ENCODE measurements at places on chromosomes 6 and 20.

DNA sequence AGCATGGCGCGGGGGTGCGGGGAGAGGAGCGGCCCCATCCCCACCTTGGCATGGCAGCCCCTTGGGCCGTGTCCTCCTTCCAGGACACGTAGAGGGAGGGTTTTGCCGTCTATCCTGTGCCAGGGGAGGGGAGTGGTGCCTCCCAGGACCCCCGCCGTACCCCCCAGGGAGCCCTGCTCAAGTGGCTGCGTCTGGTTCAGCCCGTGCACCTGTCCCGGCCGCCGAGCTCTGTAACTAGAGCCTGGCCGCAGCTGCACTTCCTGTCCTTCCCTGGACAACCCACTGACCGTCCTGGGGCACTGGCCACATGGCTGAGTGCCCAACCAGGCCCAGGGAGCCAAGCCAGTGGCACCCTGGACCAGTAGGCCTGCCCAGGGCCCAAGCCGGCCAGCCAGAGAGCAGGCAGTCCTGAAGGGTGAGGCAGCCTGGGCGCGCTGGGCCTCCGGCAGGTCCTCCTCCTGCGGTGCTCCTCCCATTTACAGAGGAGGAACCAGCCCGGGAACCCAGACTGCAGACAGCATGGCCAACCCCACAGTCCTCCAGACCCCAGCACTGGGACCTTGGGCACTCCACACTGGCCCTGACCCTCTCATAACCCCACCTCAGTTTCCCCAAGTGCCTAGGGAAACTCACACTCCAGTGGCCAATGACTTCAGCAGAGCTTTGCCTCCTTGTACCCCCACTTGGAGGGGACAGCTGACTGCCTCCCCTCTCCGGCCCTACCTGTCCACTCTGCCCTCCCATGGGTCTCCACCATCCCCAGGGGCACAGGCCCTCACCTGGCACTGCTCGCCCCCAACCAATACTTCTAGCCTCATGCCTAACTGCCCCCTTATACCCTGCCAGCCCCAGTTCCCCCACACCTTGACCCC, 8.7 kb downstream of the LAMA5 start:
- H3K27me3 ChIP-seq = no peaks in the 10 kb centered on the region
- H3K4me3 ChIP-seq = no peak overlapping the region
- no peak for DNase-seq
- peaks cover 28% of the 10 kb centered on the region for H3K4me1 ChIP-seq
- H3K36me3 ChIP-seq = peaks cover 4% of the 10 kb centered on the region

DNA sequence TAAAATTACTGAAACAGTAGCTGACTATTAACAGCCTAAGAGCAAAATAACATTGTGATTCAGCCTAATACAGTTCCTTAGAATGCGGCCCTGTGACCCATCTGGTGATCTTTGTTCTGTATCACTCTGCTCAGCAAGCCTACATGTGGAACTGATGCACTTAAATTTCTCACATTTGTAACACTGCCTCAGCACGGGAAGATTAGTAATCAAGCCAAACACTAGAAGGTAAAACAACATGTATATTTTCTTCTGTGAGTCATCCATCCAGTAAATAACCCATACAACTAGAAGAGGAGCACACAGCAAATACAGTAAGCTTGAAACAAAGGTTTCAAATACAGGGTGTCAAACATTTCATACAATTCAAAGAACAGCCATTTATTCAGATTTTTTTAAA, 189.7 kb upstream of the NOX3 start:
- no peak overlapping the region for H3K4me3 ChIP-seq
- H3K4me1 ChIP-seq = peaks cover 4% of the 10 kb centered on the region
- H3K27me3 ChIP-seq = no peaks in the 10 kb centered on the region

GRCh38 chr20:52309181-52309580, 117.6 kb upstream of the ZFP64 start:
- H3K4me3 ChIP-seq = no peak overlapping the region
- H3K27me3 ChIP-seq = peaks cover 2% of the 10 kb centered on the region
- H3K27ac ChIP-seq = no peak overlapping the region
- no peak for DNase-seq
- H3K36me3 ChIP-seq = no peaks in the 10 kb centered on the region

DNA sequence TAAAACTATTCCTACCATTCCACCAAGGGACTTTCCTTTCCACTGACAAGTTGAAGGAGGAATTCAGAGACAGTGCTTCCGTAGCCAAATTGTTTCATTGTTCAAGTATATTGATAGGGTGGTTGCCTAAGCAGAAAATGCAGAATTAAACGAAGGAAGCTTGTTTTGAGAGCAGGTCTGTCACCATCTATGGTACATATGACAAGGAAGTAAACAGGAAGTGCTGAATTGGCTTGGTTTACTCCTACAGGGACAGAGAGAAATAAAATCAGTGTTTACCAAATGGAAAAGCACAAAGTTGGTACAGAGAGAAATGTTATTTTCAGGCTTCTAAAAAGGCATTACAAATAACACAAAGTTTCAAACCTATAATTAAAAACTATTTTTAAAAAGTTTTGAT, 421.8 kb downstream of the CDC5L start:
- H3K4me3 ChIP-seq = no peak overlapping the region
- H3K27ac ChIP-seq = no peak overlapping the region

- H3K27ac ChIP-seq = no peak overlapping the region
- H3K4me1 ChIP-seq = no peaks in the 10 kb centered on the region
- H3K4me3 ChIP-seq = no peak overlapping the region
- H3K27me3 ChIP-seq = no peaks in the 10 kb centered on the region
These were observed 28.4 kb downstream of the TMEM200A start for GRCh38 chr6:130394246-130394645.

- peak overlapping the region; percentile 12 for H3K27ac ChIP-seq
- no peaks in the 10 kb centered on the region for H3K36me3 ChIP-seq
- peaks cover 36% of the 10 kb centered on the region for H3K4me1 ChIP-seq
- DNase-seq = peak; percentile 90
- no peak overlapping the region for H3K4me3 ChIP-seq
- H3K27me3 ChIP-seq = no peaks in the 10 kb centered on the region
These were observed 62.0 kb upstream of the CD93 start for GRCh38 chr20:23147964-23148730.

DNA sequence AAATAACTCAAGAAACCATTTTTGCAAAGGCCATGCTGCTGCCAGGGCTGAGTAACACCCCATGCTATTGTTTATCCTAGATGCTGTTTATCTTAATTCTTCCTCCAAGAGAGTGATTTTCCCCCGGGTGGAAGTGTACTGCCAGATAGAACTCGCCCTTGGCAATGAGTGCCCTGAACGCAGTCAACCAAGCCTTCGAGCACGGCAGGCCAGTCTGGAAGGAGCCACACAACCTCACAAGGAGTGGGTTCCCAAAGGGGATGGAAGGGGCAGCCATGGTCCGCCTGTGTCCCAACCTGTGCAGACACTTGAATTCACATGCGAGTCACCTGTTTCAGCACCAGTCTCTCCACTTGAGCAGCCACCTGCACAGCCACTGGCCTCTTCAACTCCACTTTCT, 31.9 kb downstream of the PNPLA1 start:
- peaks cover 19% of the 10 kb centered on the region for H3K27me3 ChIP-seq
- H3K36me3 ChIP-seq = no peaks in the 10 kb centered on the region
- peak; percentile 25 for DNase-seq

- H3K4me1 ChIP-seq = no peaks in the 10 kb centered on the region
- no peaks in the 10 kb centered on the region for H3K36me3 ChIP-seq
- no peak overlapping the region for H3K27ac ChIP-seq
- H3K4me3 ChIP-seq = no peak overlapping the region
These were observed 546.9 kb downstream of the TFAP2B start for GRCh38 chr6:51365566-51365965.

- H3K4me1 ChIP-seq = peaks cover 2% of the 10 kb centered on the region
- no peak overlapping the region for H3K27ac ChIP-seq
- DNase-seq = no peak
- H3K36me3 ChIP-seq = no peaks in the 10 kb centered on the region
- no peak overlapping the region for H3K4me3 ChIP-seq
These were observed 85.3 kb downstream of the TULP4 start for GRCh38 chr6:158397578-158397977.
